ENCODE measurements at places on chromosomes 16 and 17.

- DNase-seq, result no peak
Observed at GRCh38 chr17:39927929-39928857, 661 bp downstream of the LRRC3C start.

DNA sequence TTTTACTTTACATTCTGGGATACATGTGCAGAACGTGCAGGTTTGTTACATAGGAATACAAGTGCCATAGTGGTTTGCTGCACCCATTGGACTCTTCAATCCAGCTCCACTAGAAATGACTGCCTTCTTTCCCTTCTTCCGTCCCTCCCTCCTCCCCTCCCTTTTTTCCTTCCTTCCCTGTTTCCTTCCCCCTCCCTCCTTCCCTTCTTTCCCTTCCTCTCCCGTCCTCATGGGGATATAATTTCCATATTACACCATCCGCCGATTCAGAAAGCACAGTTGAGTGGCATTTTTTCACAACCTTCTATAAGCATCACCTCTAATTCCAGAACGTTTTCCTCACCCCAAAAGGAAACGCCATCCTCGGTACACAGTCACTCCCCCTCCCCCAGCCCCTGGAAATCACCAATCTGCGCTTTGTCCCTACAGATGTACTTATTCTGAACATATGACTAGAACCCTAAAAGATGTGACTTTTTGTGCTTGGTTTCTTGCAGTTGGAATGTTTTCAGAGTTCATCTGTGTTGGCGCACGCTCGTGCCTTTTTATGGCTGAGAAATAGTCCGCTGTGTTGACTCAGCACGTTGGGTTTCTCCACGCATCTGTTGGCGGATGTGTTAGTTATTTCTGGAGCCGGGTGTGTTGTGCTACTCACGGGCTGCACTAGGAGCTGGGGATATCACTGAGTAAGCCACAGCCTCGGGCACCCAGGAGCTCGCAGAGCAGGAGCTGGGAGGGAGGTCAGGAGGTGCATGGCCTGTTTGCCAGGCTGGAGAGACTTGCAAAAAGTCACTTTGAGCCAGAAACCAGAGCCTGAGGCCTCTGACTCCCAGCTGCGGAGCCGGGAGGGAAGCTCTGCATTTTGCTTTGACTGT is 336.4 kb downstream of the SEC14L1 start:
- DNase-seq, result no peak

- DNase-seq, result peak; percentile 50
Observed at GRCh38 chr17:42275527-42276358, 448 bp downstream of the STAT5B start.

DNA sequence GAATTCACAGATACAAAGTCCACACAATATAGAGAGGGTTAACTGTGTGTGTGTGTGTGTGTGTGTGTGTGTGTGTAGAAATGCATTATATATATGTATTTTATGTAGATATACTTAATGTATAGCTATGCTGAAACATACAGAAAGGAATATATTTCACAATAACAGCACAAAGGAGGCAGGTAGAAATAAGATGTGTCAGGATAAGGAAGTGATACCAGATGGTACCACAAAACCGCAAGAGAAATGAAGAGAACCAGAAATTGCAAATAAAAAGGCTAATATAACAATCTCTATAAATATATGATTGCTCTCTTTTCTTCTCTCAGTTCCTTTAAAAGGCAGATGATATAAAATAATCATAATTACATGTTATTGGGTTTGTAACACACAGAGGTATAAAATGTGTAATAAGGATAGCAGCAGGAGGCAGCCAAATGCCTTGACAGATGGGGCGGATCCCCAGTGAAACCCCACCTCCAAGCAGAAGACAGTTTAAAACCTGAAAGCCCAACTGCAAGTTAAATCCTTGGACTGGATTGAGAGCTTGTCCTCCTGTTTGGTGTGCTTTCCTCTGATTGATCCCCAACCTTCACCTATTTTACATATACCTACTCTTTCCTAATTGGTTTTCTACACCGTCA is 365.4 kb upstream of the C16orf82 start:
- no peak for DNase-seq

- no peak for DNase-seq
Observed at GRCh38 chr17:34255841-34256240, 756 bp downstream of the CCL2 start.

DNA sequence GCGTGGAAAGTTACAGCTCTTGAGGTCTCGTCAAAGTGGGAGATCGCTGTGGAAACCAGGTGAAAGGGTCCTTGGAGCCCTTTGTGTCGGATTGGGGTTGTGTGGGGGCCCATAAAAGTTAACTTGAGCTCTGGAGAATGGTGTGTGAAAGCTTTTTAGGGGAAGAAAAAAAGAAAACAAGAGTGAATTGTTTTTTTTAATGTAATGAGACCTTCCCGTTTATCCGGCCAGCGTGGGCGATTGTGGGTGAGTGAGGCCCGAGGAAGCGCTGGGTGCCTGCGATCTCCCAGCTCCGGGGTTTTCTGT is 150.6 kb downstream of the MSI2 start:
- DNase-seq, result no peak

GRCh38 chr17:39517224-39517623 is 55.9 kb downstream of the CDK12 start:
- DNase-seq, result no peak

- DNase-seq, result no peak
Observed at GRCh38 chr17:56930739-56931337, 17.0 kb upstream of the TRIM25 start.

DNA sequence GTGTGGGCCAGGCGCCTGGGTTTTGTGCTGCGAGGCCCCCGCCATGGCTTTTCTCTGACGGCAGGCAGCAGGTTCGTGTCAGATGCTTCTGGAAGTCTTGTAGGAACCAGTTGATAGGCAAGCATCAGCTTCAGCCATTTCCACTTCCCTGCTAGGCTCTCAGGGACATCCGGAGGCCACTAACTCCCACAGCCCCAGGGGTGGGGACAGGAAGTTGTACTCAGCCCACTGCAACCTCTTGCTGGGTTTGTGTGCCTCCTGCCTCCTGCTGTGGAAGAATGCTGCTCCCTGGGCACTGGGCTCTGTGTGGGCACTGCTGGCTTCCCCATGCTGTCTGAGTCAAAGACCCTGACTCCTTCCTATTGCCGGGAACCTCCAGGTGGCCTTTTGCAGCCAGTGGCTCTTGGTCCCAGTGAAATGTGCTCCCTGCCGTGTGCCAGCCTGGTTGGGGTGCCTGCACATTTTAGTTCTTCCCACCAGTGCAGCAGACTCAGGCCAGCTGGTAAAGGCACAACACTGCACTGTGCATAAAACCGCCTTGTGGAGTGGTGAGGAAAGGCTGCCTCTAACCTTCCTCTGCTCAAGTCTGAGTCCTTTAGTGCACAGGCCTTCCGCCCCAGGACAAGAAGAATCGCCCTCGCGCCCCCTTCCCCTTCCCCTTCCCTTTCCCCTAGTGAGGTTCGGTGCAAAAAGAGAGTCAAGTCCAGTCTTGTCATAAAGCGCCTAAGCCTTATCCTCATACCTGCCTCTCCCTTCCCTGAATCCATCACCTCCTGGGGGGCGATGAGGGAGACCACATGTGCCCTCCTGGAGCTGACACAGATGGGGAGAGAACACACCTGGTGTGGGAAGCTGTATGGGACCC is 16.6 kb downstream of the LDHD start:
- DNase-seq, result peak; percentile 56

GRCh38 chr16:73483076-73483791 is 435.3 kb upstream of the ZFHX3 start:
- DNase-seq, result no peak

DNA sequence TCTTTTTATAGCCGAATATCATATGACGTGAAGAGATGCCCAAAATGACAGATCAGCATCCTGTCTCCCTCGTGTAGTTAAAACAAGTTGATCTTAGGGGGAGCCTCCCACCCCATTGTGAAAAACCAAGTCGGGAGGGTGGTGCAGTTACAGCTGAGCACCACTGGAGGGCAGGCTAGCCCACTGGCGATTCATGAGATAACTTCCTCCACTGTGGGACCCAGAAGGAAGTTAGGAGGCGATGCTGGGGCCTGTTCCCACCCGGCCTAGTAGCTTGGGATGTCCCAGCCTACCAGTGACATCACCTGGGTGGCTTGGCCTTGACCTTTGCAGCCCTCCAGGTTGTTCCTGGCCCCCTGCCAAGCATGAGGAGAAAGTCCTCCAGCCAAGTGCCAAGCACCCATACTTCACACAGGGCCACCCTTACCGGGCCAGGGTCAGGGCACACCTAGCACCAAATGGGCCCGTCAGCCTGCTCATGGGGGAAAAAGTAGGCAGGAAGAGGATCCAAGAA is 8.1 kb upstream of the CPNE2 start:
- DNase-seq, result peak; percentile 89

GRCh38 chr17:10105513-10106001 is 92.8 kb downstream of the GAS7 start:
- DNase-seq, result no peak

DNA sequence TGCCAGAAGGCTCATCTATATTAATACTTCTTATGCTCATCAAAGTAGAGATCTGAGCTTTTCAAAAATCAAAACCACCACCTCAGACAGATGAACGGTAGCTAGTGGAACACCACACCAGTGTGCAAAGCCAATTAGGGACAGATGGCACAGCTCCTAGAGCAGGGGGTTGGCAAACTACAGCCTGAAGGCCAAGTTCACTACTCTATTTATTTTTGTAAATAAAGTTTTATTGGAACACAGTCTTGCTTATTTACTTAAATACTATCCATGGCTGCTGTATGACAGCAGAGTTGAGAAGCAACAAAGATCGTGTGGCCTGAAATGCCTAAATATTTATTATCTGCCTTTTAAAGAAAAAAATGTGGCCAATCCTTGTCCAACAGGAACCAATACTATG is 56.8 kb downstream of the AMFR start:
- DNase-seq, result no peak

DNA sequence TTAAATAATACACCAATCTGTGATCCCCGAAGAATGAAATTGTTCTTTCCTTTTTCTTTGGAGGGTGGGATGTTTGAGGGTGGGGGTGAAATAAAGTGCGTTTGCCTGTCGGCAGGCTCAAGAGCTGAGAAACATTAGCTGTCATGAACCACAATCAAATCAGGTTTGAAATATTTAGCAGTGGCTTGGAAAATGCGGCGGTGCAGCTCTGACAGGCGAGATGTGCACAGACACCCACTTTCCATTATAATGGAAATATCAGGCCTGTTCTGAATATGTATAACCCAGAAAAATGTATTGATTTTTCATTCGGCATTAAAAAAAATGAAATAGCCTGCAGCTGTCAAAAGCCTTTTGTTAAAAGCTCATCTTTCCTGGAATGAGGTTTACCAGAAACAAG is 212.8 kb downstream of the ZFHX3 start:
- no peak for DNase-seq

DNA sequence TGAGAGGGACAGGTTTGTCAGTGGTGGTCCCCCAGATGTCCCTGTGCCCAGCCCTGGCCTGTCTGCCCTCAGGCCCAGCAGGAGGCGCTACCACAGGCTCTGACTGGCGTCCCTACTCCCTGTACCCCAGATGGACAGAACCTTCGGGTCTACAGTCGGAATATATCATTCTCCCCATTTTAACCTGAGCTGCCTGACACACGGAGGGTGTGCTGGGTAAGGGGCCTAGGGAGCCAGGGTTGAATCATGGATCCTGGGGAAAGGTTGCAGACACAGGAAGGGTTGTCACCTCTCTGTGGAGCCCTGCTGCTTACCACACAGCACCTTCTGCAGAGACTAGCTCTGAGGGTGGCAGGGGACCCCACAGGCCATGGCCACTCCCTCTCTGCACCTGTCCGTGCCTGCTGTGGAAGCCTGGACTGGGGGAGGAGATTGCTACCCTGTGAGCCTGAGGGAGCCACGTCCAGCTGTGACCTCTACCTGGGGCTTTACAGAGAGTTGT is 162.2 kb upstream of the ZNF267 start:
- peak; percentile 13 for DNase-seq

DNA sequence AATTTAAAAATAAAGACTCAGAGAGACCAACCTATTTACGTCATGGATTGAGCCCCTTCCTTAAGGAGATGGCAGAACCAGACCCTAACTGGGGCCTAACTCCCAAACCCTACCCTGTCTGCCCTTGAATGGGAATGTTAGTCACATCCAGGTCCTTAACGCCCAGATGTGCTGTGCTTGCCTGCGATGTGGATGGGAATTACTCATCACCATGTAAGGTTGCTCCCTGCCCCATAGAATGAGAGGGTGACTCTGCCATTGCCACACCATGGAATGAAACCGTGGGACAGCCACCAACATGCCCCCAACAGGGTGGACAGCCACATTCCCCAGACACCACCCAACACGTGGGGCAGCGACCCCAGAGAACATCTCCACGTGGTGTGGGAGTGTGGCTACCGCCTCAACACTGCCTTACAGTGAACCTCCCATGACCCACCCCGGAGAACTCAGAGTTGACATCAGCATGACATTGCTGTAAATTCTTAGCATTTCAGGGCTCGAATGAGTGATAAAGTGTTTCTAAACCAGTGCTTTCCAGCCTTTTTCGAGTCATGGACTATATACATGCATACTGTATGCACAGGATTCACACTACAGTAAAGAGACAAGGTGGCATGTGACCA is 31.8 kb downstream of the SCNN1B start:
- DNase-seq, result no peak

GRCh38 chr17:4020096-4020495 is 55.9 kb upstream of the ATP2A3 start:
- DNase-seq, result no peak

GRCh38 chr16:51831595-51832367 is 680.7 kb upstream of the SALL1 start:
- DNase-seq, result no peak

- DNase-seq, result no peak
Observed at GRCh38 chr16:70746708-70747424, 54.1 kb downstream of the VAC14 start.

DNA sequence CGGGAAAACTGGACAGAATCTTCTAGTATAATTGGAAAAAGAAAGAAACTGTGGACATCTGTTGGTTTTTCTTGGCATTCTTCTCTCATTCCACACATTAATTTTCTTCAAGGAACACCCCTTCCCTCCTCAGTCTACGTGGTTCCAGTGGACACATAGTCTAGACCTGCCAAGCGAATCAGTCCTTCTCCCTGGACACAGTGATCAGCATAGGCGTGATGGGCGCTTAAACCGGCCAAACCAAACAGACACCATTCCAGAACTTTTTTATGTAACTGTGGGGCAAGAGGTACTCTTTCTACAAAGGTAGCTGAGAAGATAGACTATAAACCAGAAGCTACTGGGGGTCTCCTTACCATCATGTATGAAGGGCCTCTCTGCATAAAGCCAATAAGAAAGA is 121.8 kb upstream of the COX10 start:
- DNase-seq, result no peak

- peak; percentile 45 for DNase-seq
Observed at GRCh38 chr16:24689128-24689527, 40.3 kb upstream of the TNRC6A start.

Measured in GM13976 (cell line).